MCF 10A (cell line): ENCODE measurements at places on chromosomes 6 and 20. TPM values are rescaled to one million over a fixed set of nuclear protein-coding genes. Genes with fewer than 3 reads are reported as not detected.
A peak's percentile ranks its signal among the peaks of the same experiment; 100 is the strongest.

DNA sequence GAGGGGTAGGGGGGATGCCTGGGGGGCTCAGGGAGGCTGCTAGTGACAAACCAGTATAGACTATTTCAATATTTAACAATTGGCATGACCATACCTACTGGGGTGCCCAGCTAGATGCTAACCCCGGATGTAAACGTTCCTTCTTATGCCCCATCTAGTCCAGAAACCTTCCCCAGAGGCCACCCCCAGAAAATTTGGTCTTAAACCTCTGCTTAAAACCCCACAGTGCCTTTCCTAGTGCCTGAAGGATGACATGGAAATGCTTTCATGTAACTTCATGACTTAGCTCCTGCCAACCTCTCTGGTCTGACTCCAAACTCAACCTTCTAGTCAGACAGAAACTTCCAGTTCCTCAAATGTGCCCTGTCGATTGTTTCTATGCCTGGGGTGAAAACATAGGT lies 52.0 kb downstream of the JPH2 start:
- H3K36me3 ChIP-seq: peaks cover 10% of the 10 kb centered on the region
- H3K4me3 ChIP-seq: no peak overlapping the region
- no peak for DNase-seq
- H3K27ac ChIP-seq: no peak overlapping the region
- H3K4me1 ChIP-seq: no peaks in the 10 kb centered on the region

GRCh38 chr20:60947819-60948218 lies 304.2 kb upstream of the CDH4 start:
- peaks cover 87% of the 10 kb centered on the region for H3K27me3 ChIP-seq
- no peak overlapping the region for H3K27ac ChIP-seq
- H3K4me3 ChIP-seq: no peak overlapping the region
- DNase-seq: no peak

DNA sequence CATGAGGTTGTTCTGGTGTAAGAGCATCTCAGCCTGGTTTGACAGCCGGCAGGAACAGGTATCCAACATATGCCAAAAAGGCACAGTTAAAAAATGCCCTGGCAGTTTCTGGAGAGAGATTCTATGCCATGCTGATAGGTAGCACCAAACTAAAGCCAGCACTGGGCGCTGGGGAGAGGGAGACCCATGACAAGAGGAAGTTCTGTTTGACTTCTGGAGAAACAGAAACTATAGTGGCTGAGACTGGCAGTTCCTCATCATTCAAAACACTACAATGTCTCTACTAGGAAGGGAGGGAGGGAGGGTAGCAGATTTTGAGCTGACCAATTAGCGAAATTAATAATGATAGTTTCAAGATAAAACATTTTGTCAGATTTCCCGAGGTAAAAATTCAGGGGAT lies 174.1 kb downstream of the ADAT2 start:
- DNase-seq: no peak
- H3K36me3 ChIP-seq: peaks cover 4% of the 10 kb centered on the region
- H3K4me3 ChIP-seq: no peak overlapping the region
- H3K27me3 ChIP-seq: no peaks in the 10 kb centered on the region
- H3K4me1 ChIP-seq: peaks cover 5% of the 10 kb centered on the region

DNA sequence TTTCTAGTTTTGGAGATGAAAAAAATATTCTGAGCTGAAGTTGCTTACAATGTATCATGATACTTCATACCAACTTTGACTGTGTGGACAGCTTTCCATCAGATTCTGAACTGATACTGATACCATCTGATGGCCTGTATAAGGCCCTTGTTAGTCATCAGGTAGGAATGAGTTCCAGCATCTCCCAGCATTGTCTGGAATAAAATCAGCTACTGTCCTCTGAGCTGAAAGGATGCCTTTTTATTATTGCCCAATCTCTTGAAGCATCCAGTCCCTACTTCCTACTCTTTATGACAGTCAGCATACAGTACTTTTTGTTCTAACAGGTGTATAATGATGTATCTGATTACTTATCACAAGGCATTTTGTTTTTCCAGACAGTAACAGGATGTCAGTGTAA lies 70.6 kb upstream of the EYA4 start:
- no peaks in the 10 kb centered on the region for H3K36me3 ChIP-seq
- DNase-seq: no peak
- no peak overlapping the region for H3K4me3 ChIP-seq
- H3K27me3 ChIP-seq: peaks cover 52% of the 10 kb centered on the region

DNA sequence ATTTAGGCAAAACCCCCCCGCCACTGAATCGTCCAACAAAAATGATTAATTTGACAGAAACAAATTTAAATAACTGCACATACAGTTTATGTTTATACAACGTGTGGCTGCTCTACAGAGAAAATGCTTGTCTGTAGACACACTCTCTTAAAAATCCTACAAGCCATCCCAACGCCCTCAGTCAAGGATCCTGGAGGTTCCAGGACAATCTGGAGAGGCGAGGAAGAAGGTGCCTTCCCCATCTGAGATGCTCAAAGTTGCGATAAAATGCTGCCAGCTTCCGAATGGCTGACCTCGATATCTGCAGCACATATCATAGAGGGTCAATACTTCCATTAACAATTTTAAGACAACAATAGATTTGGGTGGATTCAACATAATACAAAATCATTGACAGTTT lies 25.3 kb downstream of the ZNF217 start:
- H3K27ac ChIP-seq: no peak overlapping the region
- peaks cover 4% of the 10 kb centered on the region for H3K4me1 ChIP-seq
- H3K4me3 ChIP-seq: no peak overlapping the region

GRCh38 chr6:152605941-152606340 lies 31.2 kb downstream of the SYNE1 start:
- H3K36me3 ChIP-seq: no peaks in the 10 kb centered on the region
- H3K4me3 ChIP-seq: no peak overlapping the region
- no peaks in the 10 kb centered on the region for H3K27me3 ChIP-seq
- H3K4me1 ChIP-seq: no peaks in the 10 kb centered on the region

GRCh38 chr6:996271-996852 lies 303.4 kb upstream of the EXOC2 start:
- H3K27me3 ChIP-seq: no peaks in the 10 kb centered on the region
- no peak overlapping the region for H3K4me3 ChIP-seq
- H3K36me3 ChIP-seq: no peaks in the 10 kb centered on the region
- no peaks in the 10 kb centered on the region for H3K4me1 ChIP-seq

DNA sequence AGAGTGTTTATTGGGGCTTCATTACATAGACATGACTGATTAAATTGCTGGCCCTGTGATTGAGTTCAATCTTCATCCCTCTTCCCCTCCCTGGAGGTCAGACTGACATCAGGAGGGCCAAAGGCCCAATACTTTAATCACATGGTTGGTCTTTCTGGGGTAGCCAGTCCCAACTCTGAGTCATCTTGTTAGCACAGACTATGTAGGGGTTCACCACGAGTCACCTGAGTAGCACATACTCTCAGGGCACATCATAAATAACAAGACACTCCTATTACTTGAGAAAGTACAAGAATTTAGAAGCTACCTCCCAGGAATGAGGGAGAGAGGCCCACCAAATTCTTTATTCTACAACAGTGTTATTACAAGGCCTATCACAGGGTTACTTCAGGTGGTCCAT lies 11.3 kb downstream of the GINS1 start:
- no peaks in the 10 kb centered on the region for H3K4me1 ChIP-seq
- no peaks in the 10 kb centered on the region for H3K27me3 ChIP-seq
- no peak overlapping the region for H3K27ac ChIP-seq
- no peak for DNase-seq
- peaks cover 6% of the 10 kb centered on the region for H3K36me3 ChIP-seq

- H3K4me3 ChIP-seq: no peak overlapping the region
- no peak for DNase-seq
- peak overlapping the region; percentile 66 for H3K27ac ChIP-seq
- peaks cover 13% of the 10 kb centered on the region for H3K36me3 ChIP-seq
- no peaks in the 10 kb centered on the region for H3K27me3 ChIP-seq
- H3K4me1 ChIP-seq: peaks cover 16% of the 10 kb centered on the region
Observed at GRCh38 chr6:106182455-106182854, 96.3 kb downstream of the PRDM1 start.

DNA sequence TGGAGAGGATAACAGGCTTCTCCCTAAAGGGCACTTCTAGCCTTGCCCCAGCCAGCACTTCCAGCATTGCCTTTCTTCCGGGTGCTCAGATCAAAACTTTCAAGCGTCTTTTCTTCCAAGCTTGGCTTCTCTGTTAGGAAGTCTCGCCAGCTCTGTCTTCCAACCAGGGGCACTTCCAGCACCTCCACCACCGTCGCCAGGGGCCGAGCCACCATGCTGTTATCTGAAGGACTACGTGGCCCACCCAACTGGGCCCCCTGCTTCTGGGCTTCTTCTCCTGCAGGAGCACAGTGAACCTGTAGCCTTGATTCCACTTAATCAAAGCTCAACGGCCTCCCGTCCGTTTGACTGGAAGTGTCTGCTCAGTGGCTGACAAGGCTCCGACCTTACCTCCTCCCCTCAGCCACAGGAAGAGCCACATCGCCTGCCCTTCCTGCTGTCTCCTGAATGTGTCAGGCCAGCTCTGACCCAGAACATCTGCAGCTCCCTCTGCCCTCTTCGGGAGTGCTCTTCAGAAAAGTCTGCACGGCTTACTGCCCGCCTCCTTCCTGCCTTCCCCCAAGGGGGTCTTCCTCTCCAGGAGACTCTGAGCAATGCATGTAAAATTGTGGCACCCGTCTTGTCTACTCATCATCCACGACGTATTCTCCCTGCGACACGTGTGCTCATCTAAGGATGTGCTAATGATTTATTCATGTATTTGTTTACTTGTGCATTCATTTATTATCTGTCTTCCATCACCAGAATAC lies 527.0 kb downstream of the CDH26 start:
- H3K4me3 ChIP-seq: no peak overlapping the region
- DNase-seq: no peak
- H3K4me1 ChIP-seq: no peaks in the 10 kb centered on the region
- H3K27me3 ChIP-seq: peaks cover 17% of the 10 kb centered on the region

DNA sequence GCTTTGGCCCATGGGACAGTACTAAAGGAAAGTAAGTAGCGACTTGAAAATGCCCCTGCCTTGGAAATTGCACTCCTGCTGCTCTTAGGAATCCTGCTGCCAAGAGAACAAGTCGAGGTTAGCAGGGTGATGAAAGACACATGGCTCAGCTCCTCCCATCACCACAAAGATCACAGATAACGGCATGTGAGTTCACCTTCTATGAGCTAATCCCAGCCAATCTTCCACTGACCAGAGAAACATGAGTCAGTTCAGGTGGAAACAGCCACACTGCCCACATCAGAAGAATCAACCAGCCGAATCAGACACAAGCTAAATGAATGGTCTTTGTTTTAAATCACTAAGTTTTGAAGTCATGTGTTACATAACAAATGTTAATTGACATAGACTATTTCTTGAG lies 106.3 kb downstream of the PRKN start:
- H3K4me1 ChIP-seq: peaks cover 7% of the 10 kb centered on the region
- H3K27ac ChIP-seq: no peak overlapping the region
- peaks cover 1% of the 10 kb centered on the region for H3K36me3 ChIP-seq
- H3K4me3 ChIP-seq: no peak overlapping the region

- no peak overlapping the region for H3K4me3 ChIP-seq
- peaks cover 9% of the 10 kb centered on the region for H3K4me1 ChIP-seq
- no peaks in the 10 kb centered on the region for H3K27me3 ChIP-seq
- DNase-seq: no peak
Observed at GRCh38 chr6:139468178-139468819, 93.9 kb upstream of the CITED2 start.

- peaks cover 36% of the 10 kb centered on the region for H3K4me1 ChIP-seq
- H3K4me3 ChIP-seq: no peak overlapping the region
- H3K27me3 ChIP-seq: no peaks in the 10 kb centered on the region
- H3K36me3 ChIP-seq: no peaks in the 10 kb centered on the region
Observed at GRCh38 chr6:149342525-149342924, 25.0 kb downstream of the TAB2 start.

DNA sequence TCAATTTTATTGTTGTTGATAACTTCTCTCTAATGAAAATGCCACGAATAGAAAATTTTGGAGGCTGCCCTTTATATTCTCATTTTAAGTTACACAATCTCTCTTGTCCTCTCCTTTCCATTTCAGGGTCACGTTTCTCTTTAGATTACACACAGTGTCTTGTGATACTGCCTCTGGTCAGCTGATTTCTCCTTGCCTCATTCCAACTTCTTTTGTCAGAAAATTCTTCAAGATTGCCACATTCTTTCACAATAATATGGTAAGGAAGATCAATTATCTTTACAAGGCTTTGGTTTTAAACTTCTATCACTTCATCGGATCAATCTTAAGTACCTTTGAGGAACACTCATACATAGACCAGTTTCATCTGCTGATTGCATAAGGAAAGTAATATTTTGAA lies 370.3 kb downstream of the RFPL4B start:
- H3K4me3 ChIP-seq: no peak overlapping the region
- DNase-seq: no peak
- H3K27ac ChIP-seq: no peak overlapping the region
- H3K36me3 ChIP-seq: no peaks in the 10 kb centered on the region
- H3K4me1 ChIP-seq: no peaks in the 10 kb centered on the region

GRCh38 chr20:57617079-57617795 lies 3.0 kb downstream of the ZBP1 start:
- no peak overlapping the region for H3K27ac ChIP-seq
- no peaks in the 10 kb centered on the region for H3K36me3 ChIP-seq
- no peak for DNase-seq
- no peak overlapping the region for H3K4me3 ChIP-seq

DNA sequence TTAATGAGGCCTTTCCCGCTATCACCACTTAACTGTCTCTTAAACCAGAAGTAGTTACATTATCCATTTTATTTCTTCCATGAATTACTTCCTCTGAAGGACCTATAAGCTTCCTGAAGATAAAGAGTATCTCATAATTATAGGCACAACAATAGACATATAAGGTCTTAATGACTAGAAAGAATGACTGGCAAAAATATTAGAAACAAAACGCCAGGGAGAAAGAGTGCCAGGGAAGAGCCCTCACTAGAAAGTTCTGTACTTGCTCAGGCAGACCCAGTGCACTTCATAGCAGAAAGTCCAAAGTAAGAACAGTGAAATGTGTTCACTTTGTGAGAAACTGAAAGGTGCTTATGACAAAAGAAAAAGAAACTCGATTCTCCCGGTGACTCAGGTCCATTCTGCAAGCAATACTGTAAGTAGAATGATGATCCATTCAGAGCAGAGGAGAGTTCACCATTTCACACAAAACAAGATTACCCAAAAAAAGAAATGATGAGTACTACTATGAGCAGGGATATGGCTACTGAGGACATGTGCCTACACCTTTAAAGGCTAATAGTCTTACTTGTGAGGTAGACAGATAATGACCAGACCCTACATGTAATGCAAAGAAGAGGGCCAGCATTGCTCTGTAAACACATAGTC lies 5.5 kb downstream of the ZNF334 start:
- no peaks in the 10 kb centered on the region for H3K36me3 ChIP-seq
- H3K27me3 ChIP-seq: peaks cover 94% of the 10 kb centered on the region
- H3K27ac ChIP-seq: no peak overlapping the region

C20orf141 gene
- not detected in 2 replicates for total RNA-seq

LRRC73 gene
- total RNA-seq: 0.37 and 1.2 TPM in 2 replicates

PSMB1 gene
- total RNA-seq: 144 and 161 TPM in 2 replicates

PHF1 gene
- 28.9 and 33.9 TPM in 2 replicates for total RNA-seq

IL17F gene
- not detected in 2 replicates for total RNA-seq
